NCI-H187 (cell line): ENCODE measurements at places on chromosomes 5 and 9.

DNA sequence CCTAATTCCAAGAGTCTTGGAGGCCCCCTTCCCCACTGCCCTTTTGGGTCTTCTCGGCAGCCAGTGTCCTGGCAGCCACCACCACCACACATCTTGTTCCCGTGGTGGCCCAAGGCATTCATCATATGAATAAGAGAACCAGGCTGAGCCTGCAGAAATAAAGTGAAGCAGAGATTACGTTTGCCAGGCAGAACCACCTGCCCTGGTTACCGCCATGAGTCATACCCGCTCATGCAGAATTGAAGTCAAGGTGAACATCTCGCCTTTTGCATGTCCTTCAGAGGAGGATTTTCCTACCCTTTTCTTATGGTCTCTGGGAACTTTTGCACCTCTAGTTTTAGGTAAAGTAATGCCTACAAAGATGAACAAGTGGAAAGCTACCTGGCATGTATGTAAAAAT is 119.5 kb upstream of the LMX1B start:
- DNase-seq, result no peak

- DNase-seq, result no peak
Measured at GRCh38 chr9:89491694-89492093, 6.2 kb downstream of the SEMA4D start.

GRCh38 chr9:104107799-104108198 is 13.7 kb downstream of the SMC2 start:
- no peak for DNase-seq

DNA sequence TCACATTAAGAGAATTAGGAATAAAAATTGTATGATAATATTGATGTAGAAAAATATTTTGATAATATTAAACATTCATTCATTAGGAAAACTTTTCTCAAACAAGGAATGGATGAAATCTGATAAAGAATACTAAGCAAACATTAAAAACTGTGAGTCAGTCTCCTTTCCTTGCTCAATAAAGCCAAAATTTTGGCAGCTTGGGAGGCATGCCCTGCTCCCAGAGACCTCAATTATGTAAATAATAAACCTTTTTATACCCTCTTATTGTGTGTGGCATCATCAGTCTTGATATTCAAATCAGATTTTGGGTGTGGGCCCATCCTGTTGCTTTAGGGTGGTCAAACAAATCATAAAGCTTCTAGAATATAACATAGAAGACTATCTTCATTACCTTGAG is 36.6 kb upstream of the CCL21 start:
- DNase-seq, result no peak

- DNase-seq, result no peak
Measured at GRCh38 chr9:13804532-13804931, 509.4 kb downstream of the NFIB start.
